ENCODE measurements at places on chromosomes 1 and 21. TPM values are rescaled to one million over a fixed set of nuclear protein-coding genes. Genes with fewer than 3 reads are reported as not detected.
A peak's percentile ranks its signal among the peaks of the same experiment; 100 is the strongest.

CSF3R gene
- 5.3 TPM for total RNA-seq

C1orf105 gene
- 2.9 TPM for total RNA-seq

- no peak for DNase-seq
These were observed 6.2 kb upstream of the AADACL3 start for GRCh38 chr1:12709696-12710095.

- no peak for DNase-seq
These were observed 288.5 kb upstream of the RUNX1 start for GRCh38 chr21:35337573-35337972.

DNA sequence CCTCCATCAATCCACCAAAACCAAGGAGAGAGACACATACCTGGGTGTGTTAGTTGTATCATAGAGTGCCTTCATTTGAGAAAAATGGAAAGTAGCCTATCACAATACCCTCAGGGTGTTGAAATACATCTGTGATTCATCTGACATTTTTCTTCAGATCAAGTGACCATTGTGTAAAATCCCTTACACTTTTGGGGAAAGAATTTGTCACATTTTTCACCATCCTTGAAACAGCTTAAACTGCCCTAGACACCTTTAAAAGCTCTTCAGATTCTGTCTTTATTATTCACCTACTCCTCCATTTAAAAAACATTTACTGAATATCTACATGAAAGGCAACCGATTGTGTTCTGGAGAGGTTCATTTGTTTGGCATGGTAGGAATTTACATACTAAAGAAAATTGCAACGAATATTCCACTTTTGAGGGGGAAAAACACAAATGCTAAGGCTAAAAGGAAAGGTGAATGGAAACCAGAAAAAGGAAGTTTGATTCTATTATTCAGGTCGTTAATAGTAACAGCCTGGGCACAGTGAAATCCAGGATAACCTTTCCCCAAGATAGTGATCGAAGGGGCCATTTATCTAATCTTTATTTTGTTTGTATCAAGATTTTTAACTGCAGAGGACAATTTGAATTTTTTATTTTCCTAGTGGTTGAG lies 70.4 kb upstream of the SAMSN1 start:
- no peak for DNase-seq

BCL2L15 gene
- total RNA-seq: 0.90 TPM

- DNase-seq: no peak
These were observed 20.5 kb downstream of the KCNC4 start for GRCh38 chr1:110230381-110231199.

- DNase-seq: no peak
These were observed 126.9 kb upstream of the GRIK3 start for GRCh38 chr1:37161171-37161570.

FMO5 gene
- 9.5 TPM for total RNA-seq

LRP8 gene
- 3.8 TPM for total RNA-seq

DNA sequence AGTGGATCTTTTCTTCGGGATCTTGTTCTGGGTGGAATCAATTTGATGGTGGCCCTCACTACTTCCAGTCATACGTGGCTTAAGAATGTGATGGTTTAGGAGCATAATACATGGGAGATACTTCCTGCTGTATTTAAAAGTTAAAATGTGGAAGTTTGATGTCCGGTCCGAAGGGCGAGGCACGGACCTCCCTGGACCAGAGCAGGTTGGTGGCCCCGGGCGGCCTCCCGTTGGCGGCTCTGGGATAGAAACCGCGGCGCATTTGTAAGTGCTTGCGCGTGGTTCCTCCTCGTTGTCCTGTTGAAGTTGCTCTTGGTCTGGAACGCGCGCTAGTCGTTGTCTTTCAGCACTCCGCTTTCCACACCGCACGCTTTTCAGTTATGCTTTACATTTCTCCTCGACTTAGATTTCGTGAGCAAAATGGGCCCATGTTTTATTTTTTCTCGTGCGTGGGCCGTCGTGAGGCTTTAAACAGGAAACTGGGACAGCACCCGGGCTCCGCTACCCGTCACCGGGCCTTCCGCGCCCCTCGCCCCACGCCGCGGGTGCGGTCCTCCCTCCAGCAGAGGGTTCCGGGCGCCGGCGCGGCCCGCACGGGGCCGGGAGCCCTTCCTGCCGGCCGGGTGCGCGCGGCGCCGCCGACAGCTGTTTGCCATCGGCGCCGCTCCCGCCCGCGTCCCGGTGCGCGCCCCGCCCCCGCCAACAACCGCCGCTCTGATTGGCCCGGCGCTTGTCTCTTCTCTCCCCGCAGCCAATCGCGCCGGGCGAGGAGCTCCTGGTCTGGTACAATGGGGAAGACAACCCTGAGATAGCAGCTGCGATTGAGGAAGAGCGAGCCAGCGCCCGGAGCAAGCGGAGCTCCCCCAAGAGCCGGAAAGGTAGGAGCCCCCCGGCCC lies 48.9 kb downstream of the PRDM2 start:
- peak; percentile 93 for DNase-seq

PLCH2 gene
- total RNA-seq: 7.0 TPM

DNA sequence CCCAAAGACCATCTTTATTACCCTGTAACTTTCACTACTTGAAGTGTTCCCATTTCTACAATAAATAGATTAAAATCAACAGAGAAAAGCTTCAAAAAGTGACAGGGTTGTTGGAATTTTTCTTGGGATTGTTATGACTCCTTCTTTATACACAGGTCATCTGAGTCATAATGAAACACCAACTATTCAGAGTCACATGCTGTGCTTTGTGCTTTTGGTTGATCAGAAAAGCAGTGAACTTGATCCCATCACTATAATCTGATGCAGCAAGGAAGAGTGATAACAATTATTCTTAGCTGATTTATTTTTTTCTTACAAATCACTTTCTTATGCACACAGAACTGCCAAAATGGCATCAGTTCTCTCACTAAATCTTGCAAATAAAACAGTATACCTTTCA lies 422.9 kb downstream of the PTBP2 start:
- DNase-seq: no peak

GRCh38 chr1:113088972-113089371 lies 16.0 kb downstream of the LRIG2 start:
- DNase-seq: no peak

DNA sequence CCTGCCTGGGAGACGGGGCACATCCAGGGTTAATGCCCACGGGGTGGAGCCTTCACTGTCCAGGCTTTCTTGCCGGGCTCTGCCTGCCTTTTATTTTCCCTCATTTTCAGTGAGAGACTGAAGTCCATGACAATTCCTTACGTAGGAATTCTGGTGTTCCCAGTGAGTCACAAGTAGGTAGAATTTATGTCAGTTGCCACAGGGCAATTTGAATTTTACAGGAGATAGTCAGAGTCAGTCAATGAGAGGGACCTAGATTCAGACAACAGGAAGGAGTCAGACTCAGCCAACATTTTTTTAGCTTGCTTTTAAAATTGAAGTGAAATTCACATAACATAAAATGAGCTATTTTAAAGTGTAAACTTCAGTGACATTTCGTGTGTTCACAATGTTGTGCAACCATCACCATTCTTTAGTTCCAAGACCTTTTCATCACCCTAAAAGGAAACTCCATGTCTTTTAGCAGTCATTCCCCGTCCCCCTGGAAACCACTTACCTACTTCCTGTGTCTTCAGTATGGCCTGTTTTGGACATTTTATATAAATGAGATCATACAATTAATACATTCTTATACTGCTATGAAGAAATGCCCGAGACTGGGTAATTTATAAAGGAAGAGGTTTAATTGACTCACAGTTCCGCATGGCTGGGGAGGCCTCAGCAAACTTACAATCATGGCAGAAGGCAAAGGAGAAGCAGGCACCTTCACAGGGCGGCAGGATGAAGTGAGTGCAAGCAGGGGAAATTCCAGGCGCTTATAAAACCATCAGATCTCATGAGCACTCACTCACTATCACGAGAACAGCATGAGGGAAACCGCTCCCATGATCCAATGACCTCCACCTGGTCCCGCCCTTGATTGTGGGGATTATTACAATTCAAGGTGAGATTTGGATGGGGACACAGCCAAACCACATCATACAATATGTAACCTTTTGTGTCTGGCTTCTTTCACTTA lies 14.6 kb downstream of the AJAP1 start:
- no peak for DNase-seq

- no peak for DNase-seq
These were observed 24.3 kb upstream of the CCDC190 start for GRCh38 chr1:162885265-162885664.

SAMD13 gene
- total RNA-seq: 8.1 TPM

DNA sequence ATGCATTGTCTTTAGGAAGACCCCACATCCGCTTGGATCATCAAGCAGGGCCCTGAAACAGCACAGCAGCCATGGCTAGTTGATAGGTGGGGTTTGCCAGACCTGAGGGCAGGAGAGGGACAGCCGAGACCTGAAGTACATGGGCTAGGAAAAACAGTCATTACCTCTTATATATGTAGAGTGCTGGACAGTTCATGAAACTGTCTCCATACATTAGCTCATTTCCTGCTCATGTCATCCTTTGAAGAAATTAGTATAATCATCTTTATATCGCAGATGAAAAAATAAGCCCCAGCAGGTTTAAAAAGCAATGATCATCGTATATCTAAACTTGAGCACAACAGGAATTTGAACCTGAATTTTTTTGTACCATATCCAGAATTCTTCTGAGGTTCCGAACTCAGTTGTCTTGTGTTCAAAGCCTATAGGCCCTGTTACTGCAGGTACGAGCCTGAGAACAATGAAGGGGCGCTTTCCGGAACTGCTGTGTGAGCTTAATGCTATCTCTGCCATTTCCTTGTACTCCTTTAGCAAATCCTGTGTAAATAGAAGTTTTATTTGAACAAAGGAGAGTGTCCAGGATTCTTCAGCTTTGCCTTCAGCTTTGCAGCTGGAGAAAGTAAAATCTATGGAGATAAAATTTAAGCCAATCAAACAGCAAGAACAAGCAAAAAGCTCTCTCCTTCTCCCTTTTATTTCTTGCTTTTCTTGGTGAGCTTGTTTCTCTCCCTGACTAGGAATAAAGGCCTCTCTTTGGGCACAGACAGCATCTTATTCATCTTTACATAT lies 32.4 kb upstream of the DUSP10 start:
- no peak for DNase-seq

GRCh38 chr21:46142582-46143473 lies 12.6 kb downstream of the FTCD start:
- DNase-seq: no peak

ODF2L gene
- 122 TPM for total RNA-seq

ZSCAN20 gene
- total RNA-seq: 11.6 TPM

GRCh38 chr1:16237343-16237830 lies 404 bp upstream of the CPLANE2 start:
- DNase-seq: no peak

GRCh38 chr1:246178717-246179311 lies 328.3 kb downstream of the SMYD3 start:
- no peak for DNase-seq

DNA sequence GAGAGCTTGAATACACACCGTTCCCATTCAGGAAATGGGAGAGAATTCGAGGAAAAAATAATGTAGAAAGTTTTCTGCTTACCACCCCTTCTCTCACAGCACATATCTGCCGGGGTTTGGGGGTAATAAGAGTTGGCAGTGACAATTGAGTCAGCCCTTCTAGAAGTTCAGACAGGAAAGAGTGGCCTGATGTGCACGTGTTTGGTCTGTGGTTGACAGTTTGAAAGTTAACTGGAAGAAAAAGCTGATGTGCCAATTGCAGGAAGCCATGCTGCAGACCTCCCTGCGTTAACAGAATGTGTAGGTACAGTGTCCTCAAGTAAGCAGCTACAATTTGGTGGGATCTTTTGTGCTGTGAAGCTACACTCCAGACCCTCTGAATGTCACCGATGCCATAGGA lies 50.9 kb downstream of the DHX9 start:
- no peak for DNase-seq

DNA sequence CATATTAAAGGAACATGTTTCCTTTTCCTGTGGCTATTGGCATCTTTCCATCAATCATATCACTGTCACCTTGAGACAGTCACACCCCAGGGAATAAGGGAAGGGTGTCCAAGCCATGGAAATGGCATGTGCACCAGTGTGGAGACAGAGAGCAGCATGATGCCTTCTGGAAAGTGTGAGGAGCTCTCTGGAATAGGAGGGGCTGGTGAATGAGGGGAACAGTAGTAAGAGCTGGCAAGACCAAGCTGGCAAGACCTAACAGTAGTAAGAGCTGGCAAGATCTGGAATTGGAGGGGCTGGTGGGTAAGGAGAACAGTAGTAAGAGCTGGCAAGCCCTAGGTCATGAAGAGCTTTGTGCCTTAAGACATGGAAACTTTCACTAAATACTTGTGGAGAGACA lies 186.7 kb downstream of the C1orf94 start:
- no peak for DNase-seq

DNA sequence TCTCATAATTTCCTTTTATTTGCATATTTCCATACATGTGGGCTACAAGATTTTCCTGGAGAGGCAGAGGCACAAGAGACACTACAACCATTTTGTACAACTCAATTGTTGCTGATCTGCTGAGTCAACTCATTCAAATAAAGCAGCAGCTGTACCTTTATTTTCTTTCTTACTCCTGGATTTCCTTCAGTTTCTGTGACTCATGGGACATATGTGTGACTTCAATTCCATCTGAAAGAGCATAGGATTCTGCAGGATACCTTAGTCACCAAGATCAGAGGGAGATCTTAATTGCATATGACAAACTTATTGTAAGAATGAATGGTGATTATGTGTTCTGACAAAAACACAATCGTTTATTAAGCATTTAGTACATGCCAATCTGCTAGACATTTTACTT lies 2219.4 kb downstream of the NCAM2 start:
- no peak for DNase-seq

OR14K1 gene
- not detected for total RNA-seq

DNA sequence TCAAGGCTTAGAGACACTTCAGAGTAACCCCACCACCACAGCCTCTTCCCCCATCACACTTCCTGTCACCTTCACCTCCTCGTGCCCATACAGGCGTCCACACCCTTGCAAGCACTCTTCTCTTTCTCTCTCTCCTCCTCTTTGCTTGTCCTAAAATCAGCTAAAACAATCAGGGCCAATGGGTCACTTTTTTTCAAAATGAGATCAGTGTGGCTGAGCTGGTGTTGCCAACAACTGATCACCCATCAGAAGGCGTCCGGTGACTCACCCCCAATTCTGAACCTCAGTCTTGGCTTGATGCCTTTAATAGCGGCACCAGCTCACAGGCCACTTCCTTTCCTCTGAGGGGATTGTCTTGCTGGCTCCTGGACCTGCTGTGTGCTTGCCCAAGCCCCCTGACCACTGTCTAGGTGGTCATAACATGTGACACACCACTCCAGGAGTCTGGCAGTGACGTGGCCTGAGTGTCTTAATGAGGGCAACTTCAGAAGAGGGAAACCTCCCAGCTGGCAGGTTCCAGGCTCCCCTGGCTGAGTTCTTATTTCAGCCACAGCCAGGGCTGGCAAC lies 1.6 kb downstream of the DRAXIN start:
- DNase-seq: no peak

CCNL2 gene
- total RNA-seq: 226 TPM

All from urinary bladder (tissue), 4 donors.